ENCODE measurements at places on chromosomes 2 and 18.
A peak's percentile ranks its signal among the peaks of the same experiment; 100 is the strongest.

DNA sequence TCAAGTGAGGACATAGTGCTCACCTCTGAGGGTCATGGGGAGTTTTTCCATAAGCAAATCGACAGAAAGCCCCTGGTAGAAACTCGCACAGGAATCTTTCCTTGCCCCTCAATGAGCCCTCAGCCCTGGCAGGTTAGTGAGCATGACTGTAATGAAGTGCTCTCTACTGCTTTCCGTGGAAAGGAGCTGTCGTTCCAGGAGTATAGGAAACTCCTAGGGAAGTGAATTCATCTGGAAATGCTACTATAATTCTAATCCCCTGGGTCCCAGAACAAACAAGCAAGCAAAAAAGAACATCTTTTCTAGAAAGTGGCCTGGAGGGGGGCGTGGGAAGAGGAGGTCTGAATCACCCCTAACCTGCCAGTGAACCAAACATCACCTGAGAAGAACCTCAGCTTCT lies 18.1 kb downstream of the BCL2L11 start:
- DNase-seq, result no peak

- no peak for DNase-seq
Measured at GRCh38 chr2:188369365-188369764, 77.7 kb downstream of the GULP1 start.

DNA sequence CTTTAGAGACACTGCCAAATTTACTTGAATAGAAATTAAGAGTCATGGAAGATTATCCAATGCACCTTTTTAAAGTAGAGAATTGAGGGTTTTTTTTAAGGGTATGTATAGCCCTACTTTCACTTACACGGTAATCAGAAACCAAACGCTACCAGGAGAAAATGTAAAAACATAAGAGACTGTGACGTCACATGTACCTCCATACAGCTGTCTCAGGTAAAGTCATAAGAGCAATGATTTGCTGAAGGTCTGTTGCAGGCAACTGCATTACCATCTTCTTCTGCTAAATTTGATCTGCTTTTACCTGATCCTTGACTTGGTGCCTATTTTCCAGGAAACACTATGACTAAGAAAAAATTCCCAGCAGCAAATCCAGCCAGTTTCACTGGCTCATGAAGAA lies 478.5 kb upstream of the DDX18 start:
- DNase-seq, result no peak

GRCh38 chr18:11577271-11578112 lies 31.9 kb upstream of the SLC35G4 start:
- no peak for DNase-seq

DNA sequence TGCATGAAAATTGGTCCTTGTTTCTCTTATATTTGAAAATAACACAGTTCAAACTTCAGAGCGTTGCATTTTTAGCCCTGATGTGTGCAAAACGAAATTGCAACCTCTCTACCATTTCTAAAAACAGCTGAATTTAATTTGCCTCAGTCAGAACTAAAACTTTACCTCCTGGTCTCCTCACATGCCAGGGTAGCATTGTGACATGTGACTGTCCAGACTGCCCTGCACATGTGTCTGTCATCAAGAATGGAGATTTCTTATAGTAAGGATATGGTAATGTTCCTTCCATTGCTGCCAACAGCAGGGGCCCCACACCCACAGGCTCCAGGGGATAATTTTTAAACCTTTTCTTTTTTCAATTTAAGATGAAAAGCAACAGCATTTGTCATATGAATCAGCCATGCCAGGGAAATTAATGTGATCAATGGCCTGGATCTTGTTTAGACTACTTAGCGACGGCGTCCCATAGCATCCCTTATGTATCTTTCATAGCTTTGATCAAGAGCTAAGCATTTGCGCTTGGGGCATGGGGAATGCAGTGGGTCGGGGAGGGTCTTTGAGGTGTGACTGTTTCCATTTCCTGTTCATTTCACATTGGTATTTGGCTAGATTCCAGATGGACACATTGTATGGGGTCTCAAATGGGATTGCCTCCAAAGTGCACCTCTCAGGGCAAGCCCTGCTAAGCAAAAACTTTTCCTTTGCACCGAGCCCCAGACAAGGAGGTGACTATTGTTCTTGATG lies 92.4 kb upstream of the RASGRP3 start:
- DNase-seq, result no peak

GRCh38 chr2:119179991-119180390 lies 21.4 kb upstream of the C1QL2 start:
- no peak for DNase-seq

DNA sequence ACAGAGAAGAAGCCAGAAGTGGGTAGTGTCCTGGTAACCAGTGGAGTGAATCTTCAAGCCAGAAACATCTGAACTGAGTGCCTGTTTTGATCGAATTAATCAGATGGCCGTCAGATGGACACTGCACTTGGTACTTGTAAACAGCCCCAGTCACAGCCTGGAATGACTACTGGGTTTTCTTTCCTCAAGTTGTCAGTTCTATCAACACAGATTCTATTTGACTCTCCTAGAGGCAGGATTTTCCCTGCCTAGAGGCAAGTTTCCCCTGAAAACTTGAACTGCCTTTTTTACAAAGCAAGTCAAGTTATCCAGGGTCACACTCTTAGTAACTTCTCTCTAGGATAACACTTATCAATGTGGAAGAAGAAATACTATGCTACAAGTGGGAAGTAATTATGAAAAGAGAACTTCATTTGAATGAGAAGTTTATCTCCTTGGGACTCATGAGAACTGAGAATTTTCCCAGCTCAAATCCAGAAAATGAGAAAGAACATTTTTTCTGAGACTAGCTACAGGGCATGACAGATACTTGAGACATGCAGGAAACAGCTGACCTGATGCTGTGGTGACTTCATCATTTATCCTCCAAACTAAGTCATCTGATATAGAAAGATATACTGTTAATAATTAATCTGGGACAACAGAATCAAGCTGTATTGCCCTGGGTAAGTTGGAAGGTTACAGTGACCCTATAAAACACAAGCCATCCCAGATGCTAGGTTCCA lies 36.0 kb downstream of the SULT1C2 start:
- DNase-seq, result no peak

GRCh38 chr2:239669899-239670460 lies 269.2 kb upstream of the HDAC4 start:
- no peak for DNase-seq

- no peak for DNase-seq
Measured at GRCh38 chr2:21379140-21379539, 255.4 kb downstream of the TDRD15 start.

DNA sequence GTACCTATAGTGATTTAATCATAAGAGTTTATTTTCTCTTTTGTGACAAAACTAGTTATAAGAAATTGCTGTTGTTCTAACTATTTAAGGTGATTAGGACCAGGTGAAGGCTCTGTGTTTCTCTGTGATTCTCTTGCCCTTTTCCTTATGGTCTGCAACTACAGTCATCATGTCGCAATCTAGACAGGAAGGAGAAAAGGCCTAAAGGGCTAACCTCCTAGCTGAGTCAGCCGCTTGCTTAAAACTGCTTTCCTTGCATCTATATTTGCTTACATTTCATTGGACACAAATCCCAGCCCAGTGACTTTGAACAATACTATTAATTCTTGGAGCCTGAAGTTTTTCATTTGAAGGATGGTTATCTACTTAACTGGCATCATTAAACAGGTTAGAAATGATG lies 93.1 kb downstream of the PIK3C3 start:
- no peak for DNase-seq

DNA sequence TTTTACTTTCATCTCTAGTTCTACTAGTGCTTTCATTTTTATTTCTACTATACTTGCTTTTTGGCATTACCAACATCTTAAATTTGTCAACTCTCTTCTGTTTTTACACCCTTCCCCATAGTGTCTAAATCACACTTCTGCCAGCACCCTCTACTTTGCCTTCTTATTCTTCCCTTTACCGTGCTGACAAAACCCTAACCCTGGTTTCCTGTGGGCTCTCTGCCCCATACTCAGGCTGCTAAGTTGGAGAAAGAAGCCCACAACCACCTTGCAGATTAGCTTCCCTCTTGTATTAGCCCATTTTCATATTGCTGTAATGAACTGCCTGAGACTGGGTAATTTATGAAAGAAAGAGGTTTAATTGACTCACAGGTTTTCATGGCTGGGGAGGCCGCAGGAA lies 24.8 kb downstream of the GIGYF2 start:
- DNase-seq, result no peak

DNA sequence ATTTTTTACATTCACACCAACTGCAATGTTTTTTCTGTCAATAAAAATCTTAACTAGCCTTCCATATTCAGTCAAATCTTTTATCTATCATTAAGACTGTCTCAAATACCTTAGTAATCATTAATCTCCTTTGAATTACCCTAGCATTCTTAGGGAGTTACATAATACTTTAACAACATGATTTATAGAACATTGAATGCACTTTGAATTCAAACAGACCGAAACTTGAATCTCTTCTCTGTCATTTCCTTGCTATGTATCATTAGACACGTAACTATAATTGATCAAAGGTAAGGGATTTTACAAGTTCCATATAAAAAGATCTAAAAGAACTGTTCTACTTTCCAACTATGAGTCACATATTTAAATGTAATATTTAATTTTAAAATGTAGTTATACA lies 330.9 kb downstream of the RIT2 start:
- no peak for DNase-seq

GRCh38 chr2:39379643-39380524 lies 57.2 kb downstream of the MAP4K3 start:
- DNase-seq, result no peak

- DNase-seq, result no peak
Measured at GRCh38 chr2:84338069-84338468, 121.0 kb downstream of the SUCLG1 start.

GRCh38 chr18:79801217-79801616 lies 3.5 kb downstream of the KCNG2 start:
- DNase-seq, result no peak

DNA sequence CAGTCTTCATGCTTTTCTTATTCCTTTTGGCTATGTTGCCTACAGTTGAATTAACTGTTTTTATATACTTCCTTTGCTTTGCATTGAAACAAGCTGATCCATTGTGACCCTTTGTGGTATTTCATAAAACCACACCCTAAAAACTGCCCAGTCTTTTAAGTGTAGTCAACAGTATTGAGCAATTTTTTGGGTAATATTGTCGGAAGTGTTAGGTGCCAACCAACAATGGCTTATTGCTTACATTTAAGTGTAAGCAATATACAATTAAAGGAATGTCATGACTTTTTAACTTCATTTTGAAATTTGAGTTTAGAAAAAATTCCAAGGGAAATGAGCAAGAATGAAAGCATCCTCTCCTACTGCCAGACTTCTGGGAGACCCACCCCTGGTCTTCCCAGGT lies 174.1 kb downstream of the NEDD4L start:
- DNase-seq, result no peak

DNA sequence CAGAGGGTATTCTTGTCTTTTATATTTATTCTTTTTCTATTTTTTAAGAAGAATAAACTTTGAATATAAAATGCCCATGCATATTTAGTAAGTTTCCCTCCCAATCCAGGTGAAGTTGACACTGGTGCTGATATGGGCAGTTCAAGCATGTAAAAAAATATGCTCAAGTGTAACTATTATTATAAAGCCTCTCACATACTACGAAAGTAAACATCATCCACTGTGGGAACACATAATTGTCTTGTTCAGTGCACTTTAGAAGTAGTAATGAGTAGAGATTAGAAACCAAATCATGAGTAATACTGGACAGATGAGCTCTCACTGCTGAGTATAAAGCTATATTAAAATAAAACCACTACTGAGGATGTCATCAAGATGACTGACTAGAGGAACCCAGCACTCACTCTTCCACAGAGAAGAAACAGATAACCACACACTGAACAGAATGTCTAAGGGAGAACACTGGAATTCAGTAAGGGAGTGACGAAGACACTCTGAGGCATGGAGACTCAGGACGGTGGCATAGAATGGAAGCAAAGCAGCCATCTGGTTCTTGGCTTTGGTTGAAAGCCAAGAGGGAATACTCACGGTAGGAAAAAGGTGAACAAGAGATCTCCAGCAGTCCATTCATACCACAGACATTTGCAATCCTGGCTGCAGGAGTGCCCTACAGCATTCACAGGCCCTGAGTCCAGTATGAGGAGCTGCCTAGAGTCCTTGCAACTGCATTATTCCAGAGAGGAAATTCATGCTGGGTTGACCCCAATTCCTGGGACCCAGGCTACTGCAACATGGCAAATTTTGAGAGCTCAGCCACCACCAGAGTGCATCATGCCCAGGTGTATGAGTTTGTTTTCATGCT lies 9.5 kb upstream of the FAM110C start:
- no peak for DNase-seq

- DNase-seq, result no peak
Measured at GRCh38 chr2:1701020-1701419, 43.3 kb downstream of the PXDN start.

DNA sequence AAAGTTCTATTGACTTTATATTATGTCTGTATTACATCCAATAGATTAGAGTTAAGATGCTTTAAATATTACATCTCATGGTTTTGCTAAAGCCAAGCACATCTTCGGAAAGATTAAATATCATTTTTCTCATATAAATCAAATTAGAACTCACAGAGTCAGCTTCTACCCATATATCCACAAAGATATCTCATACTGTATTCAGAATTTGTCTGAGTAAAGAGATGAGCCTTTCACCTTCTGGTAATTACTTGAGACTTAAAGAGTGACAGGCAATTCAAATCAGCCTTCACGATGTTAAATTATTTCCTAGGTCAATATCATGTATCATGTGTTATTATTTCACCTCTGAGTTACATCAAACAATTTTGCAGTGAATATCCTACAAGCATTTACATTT lies 13.0 kb downstream of the CCDC178 start:
- no peak for DNase-seq

GRCh38 chr2:145402706-145403277 lies 882.9 kb upstream of the ZEB2 start:
- DNase-seq, result no peak

DNA sequence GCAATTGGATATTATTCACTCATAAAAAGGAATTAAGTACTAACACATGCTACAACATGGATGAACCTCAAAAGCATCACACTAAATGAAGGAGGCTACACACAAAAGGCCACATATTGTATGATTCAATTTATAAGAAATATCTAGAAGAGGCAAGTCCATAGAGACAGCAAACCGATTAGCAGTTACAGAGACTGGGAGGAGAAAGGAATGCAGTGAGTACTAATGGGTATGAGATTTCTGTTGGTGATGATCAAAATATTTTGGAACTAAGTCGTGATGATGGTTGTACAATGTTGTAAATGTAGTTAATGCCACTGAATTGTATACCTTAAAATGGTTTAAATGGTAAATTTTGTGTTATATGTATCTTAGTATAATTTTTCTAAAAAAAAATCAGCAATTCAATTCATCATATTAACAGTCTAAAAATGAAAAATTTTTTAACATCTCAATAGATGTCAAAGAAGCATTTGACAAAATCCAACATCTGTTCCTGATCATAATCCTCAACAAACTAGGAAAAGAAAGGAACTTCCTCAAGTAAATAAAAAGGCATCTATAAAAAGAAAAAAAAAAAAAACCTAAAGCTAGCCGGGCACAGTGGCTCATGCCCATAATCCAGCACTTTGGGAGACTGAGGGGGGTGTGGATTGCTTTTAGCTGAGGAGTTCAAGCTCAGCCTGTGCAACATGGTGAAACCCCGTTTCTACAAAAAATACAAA lies 98.1 kb downstream of the TGIF1 start:
- DNase-seq, result no peak

- peak; percentile 37 for DNase-seq
Measured at GRCh38 chr2:24489465-24490180, 1.4 kb upstream of the NCOA1 start.

All from NCI-H187 treated with DMSO at 0.1 percent for 48 hours (cell line).